Stimulated activated CD8-positive, alpha-beta memory T cell treated with anti-CD3 and anti-CD28 coated beads, Interleukin-15, amount 100 ng/mL, for 24 hours (primary cell): ENCODE measurements at places on chromosomes 4 and X.
A peak's percentile ranks its signal among the peaks of the same experiment; 100 is the strongest.

GRCh38 chrX:13506574-13506973 is 62.8 kb upstream of the EGFL6 start:
- DNase-seq: peak; percentile 13

- no peak for DNase-seq
These were observed 11.7 kb downstream of the MAGEE1 start for GRCh38 chrX:76439188-76439587.

DNA sequence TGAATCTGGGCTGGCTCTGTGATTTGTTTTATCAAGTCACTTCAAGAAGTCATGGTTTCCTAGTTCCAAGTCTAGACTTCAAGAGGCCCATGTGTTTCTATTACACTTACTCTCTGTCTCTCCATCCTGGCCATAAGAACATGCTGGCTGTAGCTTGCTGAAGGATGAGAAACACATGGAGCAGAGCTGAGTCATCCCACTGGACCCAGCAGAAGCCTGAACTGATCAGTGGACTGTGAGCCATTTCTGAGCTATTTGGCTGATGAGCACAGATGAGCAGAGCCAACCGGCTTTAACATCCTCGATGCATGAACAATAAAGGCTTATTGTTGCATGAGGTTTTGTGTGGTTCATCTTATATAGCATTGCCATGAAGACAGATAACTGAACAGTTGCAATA is 290.6 kb upstream of the BOD1L1 start:
- no peak for DNase-seq

DNA sequence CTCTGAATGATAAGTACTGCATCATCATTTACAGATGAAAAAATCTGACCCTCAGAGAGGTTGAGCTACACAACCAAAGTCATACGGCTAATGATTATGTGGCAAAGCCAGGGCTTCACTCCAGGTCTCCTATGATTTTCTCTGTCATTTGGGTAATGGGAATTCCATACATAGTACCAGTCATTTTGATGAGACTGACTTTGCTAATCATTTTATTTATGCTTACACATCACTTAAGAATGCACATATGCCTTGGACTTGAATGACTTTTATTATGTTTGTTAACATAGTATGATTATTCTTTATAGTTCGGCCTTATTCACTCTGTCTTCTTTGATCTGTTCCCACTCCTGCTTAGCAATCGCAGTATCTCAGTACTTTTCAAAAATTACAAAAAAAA is 255.1 kb upstream of the GPRIN3 start:
- no peak for DNase-seq

- DNase-seq: no peak
These were observed 242.4 kb upstream of the PSAPL1 start for GRCh38 chr4:7677086-7677485.
